ENCODE measurements at places on chromosomes 2 and 18.

GRCh38 chr2:119744335-119744939, 15.3 kb upstream of the PTPN4 start:
- no peak for DNase-seq

GRCh38 chr18:24386681-24387080, 10.9 kb downstream of the OSBPL1A start:
- DNase-seq, result no peak

- no peak for DNase-seq
Measured at GRCh38 chr2:82837588-82838304, 1621.3 kb downstream of the SUCLG1 start.

DNA sequence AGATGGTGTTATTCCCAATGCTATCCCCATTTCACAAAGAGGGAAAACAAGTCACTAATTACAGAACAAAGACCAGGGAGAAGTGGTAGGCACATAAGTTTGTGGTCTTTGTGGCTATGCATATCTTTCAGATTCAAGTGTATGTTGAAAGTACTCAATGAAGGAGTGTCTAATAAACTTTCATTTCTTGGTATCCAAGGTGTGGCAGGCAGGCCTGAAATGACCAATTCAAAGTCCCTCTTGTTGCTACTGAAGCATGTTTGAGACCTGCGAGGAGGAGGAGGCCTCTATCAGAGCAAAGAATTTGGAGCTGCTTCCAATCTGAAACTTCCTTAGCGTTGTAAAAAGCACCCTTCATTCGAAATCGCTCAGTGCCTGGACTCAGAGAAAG, 60.9 kb upstream of the KLF7 start:
- DNase-seq, result no peak

DNA sequence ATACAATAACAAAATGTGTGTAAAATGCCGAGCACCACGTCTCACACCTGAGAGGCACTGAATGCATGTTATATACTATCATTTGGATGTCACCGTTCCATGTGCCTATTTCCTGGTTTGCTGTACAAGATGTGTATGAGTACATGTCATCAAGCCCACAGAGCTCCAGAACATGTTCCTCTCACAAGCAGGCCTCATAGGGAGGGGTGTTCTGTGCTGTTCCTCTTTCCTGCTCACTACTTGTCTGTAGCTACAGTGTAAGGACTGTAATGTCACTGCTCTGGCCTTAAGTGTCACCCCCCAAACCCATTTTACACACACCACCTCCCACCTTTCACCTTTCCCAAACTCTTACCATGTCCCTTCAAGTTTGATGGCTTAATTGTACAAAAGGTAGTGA, 1.8 kb downstream of the AFF3 start:
- no peak for DNase-seq

All from stimulated activated CD4-positive, alpha-beta T cell treated with anti-CD3 and anti-CD28 coated beads, Interleukin-1b, Interleukin-23, amount 100 ng/mL, for 1 hour (primary cell).